ENCODE measurements at places on chromosomes 2 and 18. TPM values are rescaled to one million over a fixed set of nuclear protein-coding genes. Genes with fewer than 3 reads are reported as not detected.

- no peak for DNase-seq
These were observed 159.4 kb downstream of the LTBP1 start for GRCh38 chr2:33106115-33106514.

DNA sequence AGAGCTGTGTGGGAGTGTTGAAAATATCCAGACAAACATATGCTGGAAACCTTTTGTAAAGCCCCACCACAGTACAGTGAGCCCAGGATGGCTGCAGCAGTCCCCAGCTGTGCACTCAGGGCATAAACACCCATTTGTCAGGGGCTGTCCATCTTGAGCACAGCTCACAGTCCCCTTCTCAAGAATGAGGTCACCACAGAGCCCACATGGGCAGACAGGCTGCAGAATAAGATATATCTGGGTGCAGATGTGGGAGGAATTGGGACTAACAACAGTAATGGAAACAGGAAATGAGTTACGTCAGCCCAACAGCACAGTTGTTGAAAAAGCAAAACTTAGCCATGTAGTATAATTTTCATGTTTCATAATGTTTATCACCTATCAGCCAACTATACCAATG, 219.6 kb downstream of the ETAA1 start:
- DNase-seq: peak; percentile 90

GRCh38 chr2:11963966-11964365, 217.5 kb downstream of the LPIN1 start:
- no peak for DNase-seq

DNA sequence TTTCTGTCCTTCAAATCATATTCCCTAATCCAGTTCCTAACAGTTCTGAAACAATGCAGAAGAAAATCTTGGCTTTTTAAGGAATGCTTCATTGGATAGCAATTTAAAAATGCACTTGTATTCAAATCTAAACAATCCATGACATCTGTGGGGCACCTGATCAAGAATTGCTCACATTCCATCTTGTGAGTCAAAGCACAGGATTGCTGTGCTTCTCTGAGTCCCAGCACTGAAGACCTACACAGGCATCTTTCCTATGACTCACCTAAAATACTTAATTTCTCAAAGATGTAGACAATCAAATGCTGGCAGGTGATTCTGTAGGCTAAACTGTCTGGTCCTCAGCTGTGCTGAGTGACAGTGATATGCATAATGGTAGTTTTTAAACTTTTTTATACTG, 10.1 kb upstream of the ATP8B1 start:
- DNase-seq: peak; percentile 75

- DNase-seq: no peak
These were observed 151.4 kb upstream of the EPAS1 start for GRCh38 chr2:46145840-46146239.

GRCh38 chr2:98901291-98901690, 34.7 kb downstream of the CRACDL start:
- no peak for DNase-seq

GRCh38 chr2:151881342-151881741, 53.1 kb upstream of the ARL5A start:
- no peak for DNase-seq

DNA sequence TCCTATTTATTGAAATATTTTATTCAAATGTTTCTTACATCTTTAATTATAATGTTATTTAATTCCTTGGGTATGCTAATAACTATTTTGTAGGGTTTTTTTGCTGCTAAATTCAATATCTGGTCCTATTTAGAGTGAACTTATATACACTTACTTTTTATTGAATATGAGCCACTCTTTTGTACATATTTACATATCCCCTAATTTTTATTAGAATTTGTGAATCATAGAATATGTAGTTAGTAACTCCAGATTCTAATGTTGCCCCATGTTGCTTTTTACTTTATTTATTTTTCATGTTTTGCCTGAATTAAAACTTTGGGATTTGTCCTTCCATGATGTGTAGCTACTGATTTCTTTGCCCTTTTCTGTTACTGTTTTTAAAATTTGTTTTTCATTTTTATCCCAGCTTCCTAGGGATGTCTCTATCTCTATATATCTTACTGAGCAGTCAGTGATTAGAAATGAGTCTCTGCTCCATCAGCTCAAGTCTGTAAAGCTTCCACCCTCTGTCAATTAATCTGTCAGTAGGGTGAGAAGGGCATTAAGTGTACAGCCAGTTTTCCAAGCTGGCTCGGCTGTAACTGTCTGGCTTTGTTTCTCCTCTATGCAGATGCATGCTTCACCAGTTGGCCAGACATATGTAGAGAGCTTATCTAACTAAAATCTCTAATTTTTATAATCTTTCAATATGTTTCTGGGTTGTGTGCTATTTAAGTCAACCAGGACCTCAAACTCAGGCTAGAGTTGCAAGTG, 256.9 kb downstream of the CDH19 start:
- DNase-seq: no peak

- DNase-seq: no peak
These were observed 88.1 kb downstream of the NDUFA10 start for GRCh38 chr2:239936838-239937581.

- DNase-seq: peak; percentile 50
These were observed 47.0 kb downstream of the UGP2 start for GRCh38 chr2:63888490-63889402.

DNA sequence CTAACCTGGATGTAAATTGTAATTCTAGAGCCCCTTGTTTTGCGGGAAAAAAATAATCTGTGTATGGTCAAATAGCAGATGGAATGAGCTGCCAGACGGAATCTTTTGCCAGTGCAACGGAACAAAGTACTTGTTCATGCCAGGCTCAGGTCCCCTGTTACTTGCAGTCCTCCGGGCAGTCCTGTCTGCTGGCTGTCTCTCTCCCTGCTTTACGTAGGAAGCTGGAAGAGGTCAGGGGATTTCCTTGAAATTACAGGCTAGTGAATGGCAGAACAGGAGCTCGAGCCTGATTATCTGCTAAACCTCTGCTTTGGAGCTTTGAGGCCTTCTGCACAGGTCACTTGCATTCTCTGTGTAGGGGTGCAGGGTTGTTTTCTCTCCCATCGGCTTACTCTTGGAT, 54.8 kb downstream of the LRRFIP1 start:
- no peak for DNase-seq

GRCh38 chr18:11946756-11947155, 34.6 kb upstream of the IMPA2 start:
- DNase-seq: no peak

- no peak for DNase-seq
These were observed 23.9 kb upstream of the GNAL start for GRCh38 chr18:11665146-11665545.

DNA sequence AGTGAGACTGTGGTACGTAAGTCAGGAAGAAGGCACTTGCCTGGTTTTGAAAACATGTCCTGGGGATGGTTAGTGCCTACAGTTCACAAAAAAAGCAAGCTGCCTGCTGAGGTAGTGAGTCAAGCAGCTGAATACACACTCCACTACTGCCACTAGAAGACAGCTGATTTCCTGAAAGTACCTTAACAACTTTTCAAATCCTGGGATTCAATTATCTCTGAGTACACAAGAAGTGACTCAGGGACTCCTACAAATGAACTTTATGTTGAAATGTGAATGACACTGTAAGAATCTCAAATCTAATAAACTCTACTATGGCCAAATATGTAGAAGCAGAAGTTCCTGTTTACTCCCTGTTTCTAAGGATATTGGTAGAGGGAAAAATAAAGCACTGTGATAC, 58.0 kb upstream of the ARL5A start:
- DNase-seq: no peak

DNA sequence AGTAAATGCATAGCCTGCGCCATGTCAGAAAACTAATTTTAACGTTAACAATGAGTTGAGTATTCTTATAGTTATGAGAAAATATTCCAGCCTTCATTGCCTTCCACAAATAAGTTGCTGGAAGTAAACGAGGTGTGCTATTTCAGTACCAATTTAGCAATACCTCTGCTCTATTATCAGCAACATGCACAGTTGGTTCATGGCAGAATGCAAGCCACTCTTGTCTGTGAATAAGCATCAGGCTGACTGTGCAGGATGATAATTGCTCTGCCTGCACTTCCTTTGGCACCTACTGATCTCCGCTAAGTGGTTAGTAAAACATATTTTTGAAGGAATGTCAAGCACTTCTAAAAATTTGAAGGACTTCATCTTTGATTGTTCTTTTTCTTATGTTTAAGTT, 261.9 kb upstream of the SIX3 start:
- DNase-seq: no peak

GRCh38 chr2:44927985-44928482, 13.5 kb upstream of the SIX3 start:
- DNase-seq: no peak

- DNase-seq: no peak
These were observed 123.4 kb upstream of the EPC2 start for GRCh38 chr2:148521181-148521580.

- no peak for DNase-seq
These were observed 138.3 kb downstream of the NCK2 start for GRCh38 chr2:105882920-105883435.

GRCh38 chr2:169980001-169980400, 152.7 kb downstream of the UBR3 start:
- DNase-seq: no peak

- no peak for DNase-seq
These were observed 8.5 kb downstream of the ZNF516 start for GRCh38 chr18:76486574-76486973.

DNA sequence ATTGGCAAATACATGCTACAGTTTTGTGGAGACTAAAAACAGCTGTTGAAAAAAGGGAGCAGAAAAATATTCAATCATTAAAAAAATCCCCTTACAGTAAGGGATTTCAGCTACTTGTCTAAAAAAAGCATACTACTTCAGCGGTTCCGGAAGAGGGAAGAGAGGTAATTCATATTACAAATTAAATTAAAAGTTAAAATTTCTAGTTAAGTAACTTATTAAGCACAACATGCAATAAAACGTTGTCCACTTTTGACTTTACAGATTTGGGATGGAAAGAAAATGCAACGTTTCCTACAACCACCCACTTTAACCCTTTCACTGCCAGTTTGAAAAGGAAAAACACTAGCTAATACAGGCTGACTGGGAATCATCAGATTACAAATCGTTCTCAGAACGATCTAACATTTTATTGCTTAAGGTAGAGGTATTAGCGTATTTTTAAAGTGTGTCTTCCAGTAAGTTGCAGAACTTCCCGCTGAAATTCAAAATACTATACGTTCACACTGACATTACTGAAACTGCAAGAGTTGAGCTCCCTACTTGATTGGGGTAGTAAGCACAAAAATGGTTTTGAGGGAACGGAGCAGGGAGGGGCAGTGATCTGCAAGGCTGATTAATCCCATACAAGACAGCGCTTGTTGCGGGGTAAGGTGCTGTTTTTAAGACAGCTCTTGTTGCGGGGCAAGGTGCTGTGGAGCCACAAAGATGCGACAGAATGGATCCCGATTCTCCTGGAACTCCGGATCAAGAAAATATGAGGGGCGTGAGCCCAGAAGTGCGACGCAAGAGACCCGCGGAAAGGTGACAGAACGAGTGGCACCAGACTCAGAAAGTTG, 743 bp downstream of the HADHA start:
- peak; percentile 25 for DNase-seq

- DNase-seq: peak; percentile 80
These were observed at the start of gene TFPI for GRCh38 chr2:187554011-187554703. Gene TFPI, minus strand, starts transcription at chr2:187554435. Its CDS starts 50,667 bp downstream, at chr2:187503768.

Gene ARHGEF33
- 1.0 TPM for total RNA-seq

Gene SLC66A3
- 16.7 TPM for total RNA-seq

Gene CDK5R2
- 0.06 TPM for total RNA-seq

Gene PTPRN
- 0.36 TPM for total RNA-seq

Gene SPRED2
- 14.7 TPM for total RNA-seq

Gene VSNL1
- 3.9 TPM for total RNA-seq

Gene NLRC4
- total RNA-seq: not detected

Gene SLC35F6
- 21.4 TPM for total RNA-seq

Gene DCC
- 0.14 TPM for total RNA-seq

Gene ITSN2
- 20.4 TPM for total RNA-seq

Gene INPP5D
- total RNA-seq: 6.8 TPM

Gene PSMA8
- total RNA-seq: not detected

Gene ERICH2
- 1.5 TPM for total RNA-seq

Gene LAMA1
- total RNA-seq: 36.8 TPM

Gene KRTCAP3
- total RNA-seq: 1.3 TPM

Gene LOXL3
- 23.7 TPM for total RNA-seq

Gene NEU2
- not detected for total RNA-seq

Gene SLC5A7
- total RNA-seq: 0.06 TPM

All from cardiac muscle cell (in vitro differentiated cells and primary cell).